Posterior vena cava (tissue), 2 donors: ENCODE measurements at places on chromosomes 3 and 15. TPM values are rescaled to one million over a fixed set of nuclear protein-coding genes. Genes with fewer than 3 reads are reported as not detected.

- DNase-seq = no peak
Observed at GRCh38 chr3:88267441-88267840, 117.7 kb downstream of the C3orf38 start.

DNA sequence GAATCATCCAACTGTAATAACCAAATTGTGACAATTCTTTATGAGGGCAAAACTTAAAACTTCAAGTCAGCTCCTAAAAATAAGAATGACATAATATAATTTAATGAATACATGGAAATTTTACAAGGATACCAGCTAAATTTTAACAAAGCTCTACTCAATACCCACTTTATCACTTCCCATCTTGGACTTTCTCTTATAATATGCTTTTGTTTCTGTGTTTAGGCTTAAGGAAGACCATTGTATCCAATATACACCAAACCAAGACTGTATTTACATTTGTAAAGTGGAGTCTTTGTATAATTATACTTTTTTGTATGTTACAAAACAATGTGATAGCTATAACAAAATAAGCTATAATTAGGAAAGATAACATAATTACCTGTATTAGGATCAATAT lies 16.8 kb downstream of the ATP13A3 start:
- DNase-seq = no peak

DNA sequence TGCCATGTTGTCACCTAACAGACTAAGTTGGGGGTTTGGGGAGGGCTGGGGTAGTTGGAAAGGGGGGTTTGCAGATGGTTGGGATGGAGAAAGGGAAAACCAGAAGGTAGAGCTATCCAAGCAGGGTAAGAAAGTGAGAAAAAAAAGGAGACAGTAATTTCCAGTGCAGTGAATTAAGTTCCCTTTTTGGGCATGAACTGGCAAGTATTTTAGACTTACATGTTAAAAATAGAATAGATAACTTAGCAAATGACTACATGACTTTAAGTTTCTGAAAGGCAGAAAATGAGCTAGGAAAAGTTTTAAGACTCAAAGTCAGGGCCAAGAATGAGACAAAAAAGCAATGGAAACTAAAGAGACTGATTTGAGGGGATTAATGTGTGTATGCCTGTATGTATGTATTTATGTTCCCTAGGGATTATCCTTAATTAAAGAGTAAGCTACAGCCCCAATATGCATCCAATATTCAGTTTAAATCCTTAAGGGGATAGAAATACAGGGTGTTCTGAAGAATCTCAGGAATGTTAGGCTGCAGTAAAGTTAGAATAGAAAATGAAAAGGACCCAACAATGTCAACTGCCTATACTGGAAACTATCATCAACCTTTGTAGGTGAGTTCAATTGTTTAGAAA lies 285.2 kb upstream of the MME start:
- DNase-seq = no peak

GRCh38 chr3:31288224-31288623 lies 244.5 kb upstream of the STT3B start:
- no peak for DNase-seq

DNA sequence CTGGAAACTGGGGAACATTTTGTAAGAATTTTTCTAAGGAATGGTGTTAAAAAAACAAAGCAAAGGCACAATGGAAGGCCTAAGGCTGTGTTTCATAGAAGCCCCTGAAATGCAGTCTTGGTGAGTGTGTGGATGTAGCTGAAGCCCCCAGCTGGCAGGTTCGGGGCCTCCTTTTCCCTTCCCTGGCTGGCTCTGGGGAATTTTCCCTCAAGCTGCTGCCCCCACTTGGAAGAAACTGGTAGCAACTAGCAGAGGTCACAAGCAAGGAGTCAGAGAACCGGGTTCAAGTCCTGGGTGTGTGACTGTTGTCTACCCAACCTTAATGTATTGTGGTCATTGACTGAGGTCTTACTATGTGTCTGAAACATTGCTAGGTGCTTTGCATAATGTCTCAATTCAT lies 85.3 kb upstream of the MYZAP start:
- no peak for DNase-seq

DNA sequence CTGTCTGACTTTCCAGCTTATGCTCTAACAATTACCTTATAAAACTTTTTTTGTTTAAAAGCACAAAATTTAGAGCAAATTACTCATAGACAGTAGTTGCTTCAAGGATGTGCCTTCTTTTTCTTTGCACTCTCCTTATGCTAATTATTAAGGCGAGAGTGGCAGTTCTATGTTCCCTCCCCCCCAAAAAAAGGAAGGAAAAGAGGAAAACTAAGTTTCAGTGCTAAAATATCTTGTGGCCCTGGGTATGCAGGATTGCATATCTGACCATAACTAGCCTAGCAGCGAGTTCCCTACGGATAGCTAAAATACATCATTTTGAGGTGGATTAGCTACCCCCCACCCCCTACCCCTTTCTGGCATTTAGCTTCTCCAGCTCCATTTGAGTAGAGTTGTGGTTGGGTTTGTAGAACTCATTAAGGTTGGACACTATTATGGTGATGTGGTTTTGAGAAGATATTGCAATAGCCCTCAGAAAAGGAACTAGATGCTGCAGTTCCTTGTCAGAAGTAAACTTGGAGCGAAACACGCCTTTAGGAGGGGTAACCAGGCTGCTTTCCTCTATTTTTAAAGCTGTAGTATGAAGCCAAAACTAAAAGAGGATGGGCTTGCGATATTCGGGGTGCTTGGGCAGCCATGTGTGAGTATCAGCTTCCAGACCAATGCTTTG lies 174.6 kb downstream of the AKAP13 start:
- no peak for DNase-seq

DNA sequence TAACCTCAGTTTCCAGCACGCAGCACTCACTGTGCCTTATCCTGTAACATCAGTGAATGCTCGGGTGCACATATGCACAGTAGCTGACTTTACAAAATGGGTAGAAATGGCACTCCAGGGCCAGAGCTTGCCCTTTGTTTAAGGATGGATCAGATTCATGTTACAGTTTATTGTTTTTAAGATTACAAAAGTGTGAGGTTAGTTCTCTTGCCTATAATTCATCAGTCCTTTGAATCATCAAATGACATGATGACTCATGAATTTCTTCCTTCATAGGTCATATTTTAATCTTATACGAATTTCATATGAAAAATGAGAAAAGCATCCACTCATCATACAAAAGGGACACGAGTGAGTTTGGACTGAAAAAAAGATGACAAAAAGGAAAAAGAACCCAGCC lies 545.3 kb downstream of the GBE1 start:
- no peak for DNase-seq

DNA sequence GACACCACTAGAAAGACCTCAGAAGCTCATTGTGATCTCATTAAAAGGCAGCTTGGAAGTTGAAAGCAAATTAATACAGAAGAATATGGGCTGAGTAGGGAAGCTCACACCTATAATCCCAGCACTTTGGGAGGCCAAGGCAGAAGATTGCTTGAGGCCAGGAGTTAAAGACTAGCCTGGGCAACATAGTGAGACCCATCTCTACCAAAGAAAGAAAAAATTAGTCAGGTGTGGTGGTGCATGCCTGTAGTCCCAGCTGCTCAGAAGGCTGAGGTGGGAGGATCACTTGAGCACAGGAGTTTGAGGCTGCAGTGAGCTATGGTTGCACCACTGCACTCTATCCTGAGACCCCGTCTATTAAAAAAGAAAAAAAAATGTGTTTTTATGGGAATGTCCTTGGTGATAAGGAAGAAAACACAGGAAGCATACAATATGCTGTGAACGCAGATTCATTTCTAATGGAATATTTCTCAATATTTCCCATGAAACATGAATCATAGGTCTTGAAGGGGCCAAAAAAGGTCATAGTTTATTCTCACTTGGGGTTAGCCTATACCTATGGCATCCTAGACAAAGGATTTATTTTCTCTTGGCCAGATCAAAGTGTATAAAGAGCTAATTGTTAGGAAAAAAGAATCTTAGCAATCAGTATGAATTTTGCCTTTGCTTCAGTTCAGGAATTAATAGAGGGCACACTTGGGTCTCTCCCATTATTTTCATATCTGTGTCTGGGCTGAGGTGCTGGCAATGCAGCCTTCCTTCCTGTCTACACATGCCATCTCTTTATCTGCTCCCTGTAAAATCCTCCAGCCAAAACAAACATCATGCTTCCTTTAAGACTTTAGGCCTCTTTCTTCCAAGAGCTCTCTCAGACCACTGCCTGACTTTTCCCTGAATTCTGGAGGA lies 98.2 kb downstream of the FNDC3B start:
- no peak for DNase-seq

GRCh38 chr3:80000022-80000421 lies 232.2 kb upstream of the ROBO1 start:
- no peak for DNase-seq

GRCh38 chr15:96474231-96474664 lies 143.7 kb downstream of the NR2F2 start:
- DNase-seq = no peak

GRCh38 chr3:59082106-59082505 lies 32.3 kb upstream of the CFAP20DC start:
- no peak for DNase-seq

GRCh38 chr3:61944726-61945125 lies 383.4 kb downstream of the PTPRG start:
- DNase-seq = no peak

- DNase-seq = no peak
Observed at GRCh38 chr15:66389098-66389858, 2.6 kb downstream of the MAP2K1 start.

DNA sequence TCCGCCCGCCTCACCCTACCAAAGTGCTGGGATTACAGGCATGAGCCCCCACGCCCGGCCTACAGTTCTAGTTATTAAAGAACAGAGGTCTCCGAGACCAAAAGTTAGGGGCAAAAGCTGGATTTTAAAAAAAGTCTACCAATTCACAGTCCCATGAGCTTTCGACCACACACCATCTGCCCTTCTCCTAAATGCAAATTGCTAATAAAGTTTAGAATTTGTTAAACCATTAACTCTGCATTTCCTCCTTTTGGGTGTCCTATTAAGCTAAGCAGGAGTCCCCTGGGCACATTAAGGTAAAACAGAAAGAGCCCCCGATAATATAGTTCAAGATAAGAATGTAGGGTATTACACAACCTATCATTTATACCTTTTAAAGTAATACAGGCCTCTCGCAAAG lies 322.7 kb downstream of the FOXP1 start:
- DNase-seq = no peak

DNA sequence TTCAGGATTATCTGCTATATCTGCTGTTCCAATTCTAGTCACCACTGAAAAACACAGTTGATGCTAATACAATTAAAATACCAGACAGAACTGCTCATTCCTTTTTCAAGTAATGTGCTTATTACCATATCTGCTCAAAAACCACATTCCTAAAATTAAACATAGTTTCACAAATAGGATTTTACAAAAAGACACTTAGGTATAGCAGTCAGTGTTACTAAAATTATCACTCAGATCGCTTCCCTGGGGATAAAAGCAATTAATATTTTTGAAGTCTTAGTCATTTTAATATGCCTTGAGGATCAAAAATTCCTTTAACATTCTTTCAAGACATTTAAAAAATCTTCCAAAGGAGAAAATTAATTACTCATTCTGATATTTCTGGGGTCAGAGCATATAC lies 71.5 kb downstream of the RAD18 start:
- no peak for DNase-seq

- no peak for DNase-seq
Observed at GRCh38 chr3:195805181-195805580, 6.5 kb downstream of the MUC4 start.

DNA sequence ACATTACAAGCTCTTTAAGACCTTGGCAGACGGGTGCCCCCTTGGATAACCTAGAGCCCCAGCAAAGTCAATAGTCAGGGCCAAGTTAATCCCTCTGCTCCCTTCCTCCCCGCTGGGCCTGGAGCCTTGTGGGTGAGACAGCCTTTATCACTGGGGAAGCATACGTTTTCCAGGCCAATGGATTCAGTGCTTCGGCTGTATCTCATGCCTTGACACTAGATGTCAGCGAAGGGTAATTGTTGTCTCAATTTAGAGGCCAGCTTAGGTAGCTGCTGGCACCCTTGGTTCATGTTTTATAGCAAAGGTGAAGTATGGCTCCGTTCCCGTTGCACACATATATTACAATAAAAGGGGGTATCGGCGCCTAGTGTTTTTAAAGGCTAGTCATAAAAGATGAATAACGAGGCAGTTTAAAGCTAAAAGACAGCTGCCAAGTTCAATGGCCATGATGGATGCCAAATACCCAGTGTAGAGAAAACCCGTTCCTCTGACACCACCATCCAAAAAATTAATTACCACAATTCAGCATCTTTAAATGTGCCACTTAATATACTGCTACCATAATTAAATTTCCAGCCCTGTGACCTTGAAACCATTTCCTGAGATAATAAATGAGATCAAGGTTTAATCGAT lies 52.3 kb upstream of the BNIP2 start:
- no peak for DNase-seq

DNA sequence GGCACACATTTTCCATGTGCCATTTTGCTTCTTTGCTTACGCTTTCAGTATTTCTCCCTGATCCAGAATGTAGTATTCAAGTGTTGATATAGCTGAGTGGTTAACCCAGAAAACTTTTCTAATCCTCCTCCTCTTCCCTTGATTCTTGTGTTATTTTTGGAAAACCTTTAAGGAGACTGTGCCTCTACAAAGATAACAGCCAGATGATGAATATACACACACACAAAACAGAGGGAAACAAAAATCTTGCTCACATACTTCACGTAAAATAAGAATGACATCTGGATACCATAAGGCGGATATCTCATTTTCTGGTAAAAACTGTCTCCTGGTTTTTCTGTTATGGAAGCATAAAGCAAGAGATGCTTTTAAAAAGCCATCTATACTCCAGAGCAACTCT lies 295.8 kb upstream of the THBS1 start:
- DNase-seq = no peak

CISH gene
- total RNA-seq = 12.5 TPM

GHSR gene
- not detected for total RNA-seq

CYP1A1 gene
- not detected for total RNA-seq

GOLGA8R gene
- 8.0 TPM for total RNA-seq

ZNF860 gene
- total RNA-seq = 2.3 TPM

SCAP gene
- 49.8 TPM for total RNA-seq

ERICH6 gene
- total RNA-seq = not detected

STRA6 gene
- 1.3 TPM for total RNA-seq

MEGF11 gene
- not detected for total RNA-seq

GABRR3 gene
- total RNA-seq = not detected

RHOV gene
- total RNA-seq = not detected

CYP8B1 gene
- 0.10 TPM for total RNA-seq

PDE12 gene
- 16.4 TPM for total RNA-seq

EFHB gene
- 0.90 TPM for total RNA-seq

ROPN1 gene
- not detected for total RNA-seq
